HS-27A (cell line): ENCODE measurements at places on chromosomes 3 and 15.

DNA sequence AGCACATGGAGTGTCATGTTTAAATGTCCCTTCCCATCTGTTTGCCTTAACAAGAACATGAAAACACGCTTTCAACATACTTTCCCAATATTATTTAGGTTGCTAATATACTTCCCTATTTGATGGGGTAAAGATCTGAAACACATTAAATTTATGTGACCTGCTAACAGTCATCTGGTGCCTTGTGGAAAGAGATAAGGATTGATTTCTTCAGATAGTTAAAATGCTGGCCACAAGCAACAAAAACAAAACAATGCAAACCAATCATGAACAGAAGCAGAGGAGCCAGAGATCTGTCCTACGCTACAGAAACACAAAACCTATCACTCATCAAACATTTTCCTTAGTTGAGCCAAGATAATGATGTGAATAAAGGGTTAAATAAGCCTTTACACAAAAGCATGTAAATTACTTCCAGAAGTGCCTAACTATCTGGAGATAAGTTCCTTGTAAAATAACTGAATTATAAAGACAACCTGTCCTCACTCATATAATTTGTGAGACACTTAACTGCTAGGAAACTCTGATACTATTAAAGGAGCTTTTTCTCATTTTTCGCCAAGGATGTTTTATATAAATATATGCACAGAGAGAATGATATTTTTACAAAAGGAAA lies 109.9 kb downstream of the NSUN3 start:
- no peak for DNase-seq

DNA sequence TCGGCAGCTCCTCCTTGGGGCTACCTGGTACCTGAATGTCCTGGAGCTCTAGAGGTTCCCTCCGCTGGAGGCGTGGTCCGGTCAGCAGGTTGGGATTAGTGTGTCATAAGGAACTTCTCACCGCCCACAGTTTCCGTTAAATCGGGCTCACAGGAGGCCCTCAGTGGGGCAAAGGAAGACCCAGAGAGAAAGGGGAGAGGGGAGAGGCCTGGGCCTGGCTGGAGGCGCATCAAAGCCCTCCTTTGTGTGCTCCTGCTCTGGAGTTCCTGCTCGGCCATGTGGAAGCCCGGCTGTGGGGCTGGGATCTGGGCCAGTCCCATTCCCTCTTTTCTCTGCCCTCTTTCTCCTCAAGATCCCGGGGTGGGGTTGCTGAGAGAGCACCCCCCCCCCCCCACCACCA lies at the start of gene RLBP1:
Gene RLBP1 (minus strand): TSS at position 37 of the 400 bp plus-strand sequence. CDS start 2,604 bp downstream, outside the sequence.
- no peak for DNase-seq

GRCh38 chr3:6229778-6230410 lies 631.0 kb upstream of the GRM7 start:
- DNase-seq: no peak

DNA sequence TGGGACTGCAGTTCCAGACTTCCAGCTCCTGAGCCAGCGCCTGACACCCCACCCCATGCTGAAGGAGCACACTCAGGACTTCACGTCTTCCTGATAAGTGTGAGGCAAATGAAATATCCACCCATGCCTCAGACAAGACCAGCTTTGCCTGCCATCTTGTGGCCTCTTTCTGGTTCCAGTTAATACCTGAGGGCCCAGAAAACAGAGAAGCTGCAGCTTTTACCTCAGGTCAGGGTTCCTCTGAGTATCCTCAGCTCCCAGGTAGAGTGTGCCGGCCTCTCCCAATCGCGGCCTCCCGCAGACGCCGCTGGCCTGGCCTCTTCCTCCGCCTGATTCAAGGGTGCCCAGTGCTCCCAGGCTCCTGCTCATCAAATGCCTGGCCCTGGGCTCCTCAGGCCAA lies 5.1 kb upstream of the KLHL6 start:
- DNase-seq: no peak

- DNase-seq: no peak
Measured at GRCh38 chr3:40584625-40585189, 59.9 kb downstream of the ZNF621 start.
